GM12892 (cell line): ENCODE measurements at places on chromosomes 2 and 18.

DNA sequence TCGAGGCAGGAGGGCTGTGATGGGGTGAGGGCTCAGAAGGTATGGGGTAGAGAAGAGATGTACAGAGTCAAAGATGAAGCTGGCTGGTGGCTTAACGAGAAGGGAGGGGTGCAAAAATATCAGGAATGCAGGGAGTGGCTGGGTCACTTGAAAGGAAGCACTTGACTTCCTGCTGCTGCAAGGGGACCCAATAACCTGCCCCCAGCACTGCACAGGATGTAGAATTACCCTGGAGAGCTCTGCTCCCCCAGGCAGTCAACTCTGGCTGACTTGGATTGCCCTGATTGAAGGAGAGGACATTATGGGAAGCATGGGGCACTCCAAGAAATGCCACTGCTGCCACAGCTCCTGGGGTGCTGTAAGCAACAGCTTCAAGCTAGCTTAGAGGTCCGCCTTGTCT lies 41.8 kb downstream of the CFAP221 start:
- DNase-seq = no peak

DNA sequence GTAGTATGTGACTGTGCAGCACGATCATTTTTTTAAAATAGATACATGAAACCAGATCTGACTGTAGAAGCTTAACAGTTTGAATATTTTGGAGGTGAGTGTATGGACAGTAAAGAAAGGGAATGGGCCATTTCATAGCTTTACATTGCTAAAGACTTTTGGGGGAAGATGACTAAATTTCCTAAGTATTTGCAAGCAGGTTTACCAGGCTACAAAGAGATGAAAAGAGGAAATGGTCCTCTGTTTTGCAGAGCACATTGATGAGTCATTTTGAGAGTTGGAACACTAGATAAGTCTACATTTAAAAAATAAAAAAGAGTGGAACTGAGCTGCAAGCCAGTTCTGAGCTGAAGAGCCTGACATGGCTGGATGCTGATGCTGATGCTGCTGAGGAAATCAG lies 115.7 kb upstream of the LRATD1 start:
- no peak for DNase-seq

GRCh38 chr2:196131384-196131937 lies 39.9 kb downstream of the STK17B start:
- no peak for DNase-seq

GRCh38 chr2:96291751-96292150 lies 13.6 kb downstream of the SNRNP200 start:
- DNase-seq = no peak

DNA sequence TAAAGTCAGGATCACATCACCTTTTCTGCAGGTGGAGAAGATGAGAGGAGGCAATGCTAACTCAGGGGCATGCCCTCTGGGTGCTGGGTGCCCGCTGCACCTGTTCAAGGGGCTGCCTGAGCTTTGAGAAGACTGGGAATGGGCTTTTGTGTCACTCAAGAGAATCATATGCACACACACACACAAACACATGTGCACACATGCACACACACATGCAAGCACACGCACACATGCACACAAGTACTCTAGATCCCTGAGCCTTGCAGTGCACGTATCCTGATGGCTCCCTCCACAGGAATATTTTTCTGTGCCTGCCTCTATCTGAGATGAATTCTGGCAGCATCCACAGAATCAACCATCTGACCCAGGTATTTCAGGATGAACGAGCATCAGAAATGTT lies 110.0 kb upstream of the TEX51 start:
- DNase-seq = no peak

- DNase-seq = no peak
These were observed 184.2 kb downstream of the ZNF385B start for GRCh38 chr2:179677077-179677688.

DNA sequence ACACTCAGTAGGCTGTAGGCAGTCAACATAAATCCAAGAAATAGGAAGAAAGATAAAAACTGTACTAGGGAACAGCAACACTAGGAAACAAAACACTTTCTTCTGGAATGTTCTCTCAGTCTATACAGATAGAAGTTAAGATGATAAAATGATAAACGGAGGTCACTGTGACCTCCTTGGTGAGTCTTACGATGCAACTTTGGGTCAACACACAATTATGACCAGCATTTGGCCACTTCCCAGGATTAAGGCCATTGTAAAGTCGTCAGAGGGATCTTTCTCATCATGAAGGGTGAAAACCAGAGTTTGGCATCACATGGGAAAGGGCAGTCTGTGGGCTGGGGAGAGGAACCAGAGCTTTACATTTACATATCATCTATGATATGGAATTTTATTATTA lies 33.4 kb downstream of the LAMA3 start:
- DNase-seq = no peak

DNA sequence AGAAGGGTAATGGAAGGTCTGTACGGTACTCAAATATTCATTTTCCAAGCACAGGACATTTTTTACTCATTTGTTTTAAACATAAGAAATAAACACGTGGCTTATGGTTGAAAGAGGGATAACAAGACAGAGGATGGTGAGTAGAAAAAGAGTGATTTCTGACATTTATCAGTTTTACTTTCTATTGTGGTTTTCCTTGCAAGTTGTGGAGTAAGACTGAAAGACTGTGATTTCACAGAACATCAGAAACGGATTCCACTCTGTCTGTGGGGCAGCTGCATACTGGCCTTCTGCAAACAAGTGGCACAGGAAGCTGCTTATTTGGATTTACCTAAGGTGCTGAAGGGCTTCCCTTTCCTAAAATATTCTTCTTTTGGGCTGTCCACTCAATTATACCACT lies 122.2 kb upstream of the ITGB6 start:
- DNase-seq = no peak

DNA sequence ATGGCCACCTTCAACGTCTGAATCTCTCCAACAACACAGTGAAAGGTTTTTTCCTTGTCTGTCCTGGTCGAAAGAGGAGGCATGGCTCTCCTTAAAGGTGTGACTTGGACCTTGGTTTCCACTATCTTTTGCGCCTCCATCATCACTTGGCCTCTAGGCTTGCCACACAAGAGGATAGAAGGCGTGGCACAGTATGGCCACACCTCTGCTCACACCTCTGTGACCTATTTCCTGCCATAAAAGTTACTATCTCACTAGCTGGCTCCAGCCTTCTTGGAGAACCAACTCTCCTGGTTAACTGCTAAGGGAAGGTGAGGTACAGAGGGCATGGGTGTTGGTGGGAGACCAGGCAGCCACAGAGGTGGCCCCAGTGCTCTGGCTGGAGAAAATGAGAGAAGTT lies 165.9 kb downstream of the UXS1 start:
- no peak for DNase-seq

DNA sequence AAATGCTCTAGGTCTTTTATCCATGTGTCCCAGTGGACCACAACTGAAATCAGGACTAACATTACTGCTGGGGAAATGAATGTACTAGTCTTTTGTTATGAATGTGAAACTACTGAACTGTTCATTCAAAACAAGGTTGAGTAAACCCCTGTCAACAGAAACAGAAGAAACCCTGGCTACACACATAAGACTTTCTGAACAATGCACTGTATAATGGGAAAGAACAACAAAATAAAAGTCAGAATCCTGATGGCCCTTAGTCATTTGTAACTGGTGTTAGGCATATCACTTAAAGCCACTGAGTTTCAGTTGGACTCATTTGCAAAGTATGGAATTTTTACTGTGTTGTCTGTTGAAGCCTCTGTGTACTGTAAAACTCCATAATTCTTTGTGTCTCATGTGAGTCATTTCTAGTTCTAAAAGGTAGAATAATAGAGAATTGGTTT lies 77.0 kb upstream of the UBXN4 start:
- no peak for DNase-seq

GRCh38 chr2:150609831-150610582 lies 122.5 kb upstream of the RND3 start:
- no peak for DNase-seq

DNA sequence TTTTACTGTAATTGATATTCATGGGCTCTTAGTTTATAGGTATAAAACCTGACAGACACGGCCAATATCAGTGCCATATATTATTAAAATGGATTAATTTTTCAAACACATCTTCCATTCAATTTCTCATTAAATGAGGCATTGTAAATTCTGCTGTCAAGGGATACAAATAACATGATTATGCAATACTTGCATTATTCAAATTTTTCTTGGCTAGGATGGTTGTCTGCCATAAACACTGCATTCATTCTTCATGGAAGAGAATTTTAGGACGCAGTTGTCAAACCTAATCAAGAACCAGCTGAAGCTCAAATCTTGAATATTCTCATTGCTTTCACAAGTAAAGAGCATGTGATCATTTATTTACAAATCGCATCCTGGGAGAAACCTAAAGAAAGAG lies 255.6 kb downstream of the RDH14 start:
- no peak for DNase-seq

DNA sequence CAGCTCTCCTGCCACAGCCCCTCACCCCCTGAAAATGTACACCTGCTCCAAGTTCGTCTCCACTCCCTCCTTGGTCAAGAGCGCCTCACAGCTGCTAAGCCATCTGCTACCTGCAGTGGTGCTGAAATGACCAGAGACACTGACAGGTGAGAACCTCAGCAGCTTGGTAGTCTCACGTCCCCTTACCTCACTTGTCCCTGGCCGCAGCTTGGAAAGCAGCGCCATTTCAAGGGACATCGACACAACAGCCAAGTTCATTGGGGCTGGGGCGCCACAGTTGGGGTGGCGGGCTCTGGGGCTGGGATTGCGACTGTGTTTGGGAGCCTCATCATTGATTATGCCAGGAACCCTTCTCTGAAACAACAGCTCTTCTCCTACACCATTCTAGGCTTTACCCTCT lies 47.5 kb downstream of the ANKRD44 start:
- DNase-seq = no peak

GRCh38 chr2:197037863-197038398 lies 111.4 kb upstream of the PGAP1 start:
- DNase-seq = no peak

GRCh38 chr2:222355860-222356259 lies 57.1 kb upstream of the PAX3 start:
- no peak for DNase-seq

DNA sequence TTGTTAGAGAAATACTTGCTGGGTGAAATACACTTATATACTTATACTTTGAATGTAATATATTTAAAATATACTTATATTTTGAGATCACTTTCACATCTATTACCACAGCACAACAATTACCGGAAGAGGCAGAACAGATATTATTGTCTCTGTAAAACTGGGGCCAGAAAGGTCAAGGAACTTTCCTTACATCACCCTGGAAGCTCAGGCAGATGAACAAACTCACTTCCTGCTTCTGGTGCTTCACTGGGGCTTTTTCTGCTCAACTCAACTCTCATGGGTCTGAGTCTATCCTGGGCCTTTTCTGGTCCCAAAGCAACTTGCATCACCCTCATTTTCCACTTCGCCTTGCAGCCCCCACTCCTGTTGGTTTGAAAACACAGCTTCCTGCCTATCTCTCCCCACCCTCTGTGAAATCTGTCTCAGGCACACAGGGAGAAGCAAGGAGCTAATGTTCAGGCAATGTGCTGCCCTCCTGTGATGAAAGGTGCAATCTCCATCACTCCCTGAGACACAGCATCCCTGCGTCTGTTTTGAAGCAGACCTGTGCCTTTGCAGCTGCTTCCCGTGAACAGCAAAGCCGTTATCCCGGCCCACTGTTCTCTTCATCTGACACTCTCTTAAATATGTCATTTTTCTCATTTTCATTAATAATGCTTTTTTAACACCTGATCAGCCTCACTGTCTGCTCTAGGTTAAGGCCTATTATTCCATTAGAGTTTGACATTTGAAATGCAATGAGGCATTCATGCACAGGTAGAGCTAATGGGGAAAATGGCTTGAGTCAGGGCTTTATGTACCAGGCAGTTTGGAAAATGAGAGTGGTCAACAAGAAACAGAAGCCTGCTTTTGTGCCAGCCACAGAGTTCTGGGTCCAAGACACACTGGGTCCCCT lies 251.9 kb upstream of the CHAC2 start:
- no peak for DNase-seq

DNA sequence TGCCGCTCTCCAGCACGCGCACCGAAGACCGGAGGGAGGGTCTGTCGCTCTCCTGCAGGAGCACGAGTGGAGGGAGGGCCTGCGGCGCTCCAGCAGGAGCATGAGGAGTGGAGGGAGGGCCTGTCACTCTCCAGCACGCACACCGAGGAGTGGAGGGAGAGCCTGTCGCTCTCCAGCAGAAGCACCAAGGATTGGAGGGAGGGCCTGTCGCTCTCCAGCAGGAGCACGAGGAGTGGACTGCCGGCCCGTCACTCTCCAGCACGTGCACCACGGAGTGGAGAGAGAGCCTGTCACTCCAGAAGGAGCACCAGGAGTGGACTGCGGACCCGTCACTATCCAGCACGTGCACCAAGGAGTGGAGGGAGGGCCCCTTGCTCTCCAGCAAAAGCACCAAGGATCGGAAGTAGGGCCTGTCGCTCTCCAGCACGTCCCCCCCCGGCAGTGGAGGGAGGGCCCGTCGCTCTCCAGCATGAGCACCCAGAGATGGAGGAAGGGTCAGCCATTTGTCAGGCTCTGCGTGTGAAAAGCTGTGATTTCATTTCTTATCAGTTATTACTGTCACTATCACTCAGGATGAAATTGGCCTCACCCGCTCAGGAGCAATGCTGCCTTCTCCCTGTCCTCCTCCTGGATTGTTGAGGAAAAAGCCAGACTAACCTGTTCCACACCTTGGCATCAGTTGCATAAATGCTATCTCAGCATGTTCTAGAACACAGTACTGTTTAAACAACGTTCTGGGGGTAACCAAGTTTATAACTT lies 35.9 kb downstream of the ADI1 start:
- DNase-seq = no peak

GRCh38 chr2:5692561-5693286 lies 540 bp downstream of the SOX11 start:
- DNase-seq = no peak

DNA sequence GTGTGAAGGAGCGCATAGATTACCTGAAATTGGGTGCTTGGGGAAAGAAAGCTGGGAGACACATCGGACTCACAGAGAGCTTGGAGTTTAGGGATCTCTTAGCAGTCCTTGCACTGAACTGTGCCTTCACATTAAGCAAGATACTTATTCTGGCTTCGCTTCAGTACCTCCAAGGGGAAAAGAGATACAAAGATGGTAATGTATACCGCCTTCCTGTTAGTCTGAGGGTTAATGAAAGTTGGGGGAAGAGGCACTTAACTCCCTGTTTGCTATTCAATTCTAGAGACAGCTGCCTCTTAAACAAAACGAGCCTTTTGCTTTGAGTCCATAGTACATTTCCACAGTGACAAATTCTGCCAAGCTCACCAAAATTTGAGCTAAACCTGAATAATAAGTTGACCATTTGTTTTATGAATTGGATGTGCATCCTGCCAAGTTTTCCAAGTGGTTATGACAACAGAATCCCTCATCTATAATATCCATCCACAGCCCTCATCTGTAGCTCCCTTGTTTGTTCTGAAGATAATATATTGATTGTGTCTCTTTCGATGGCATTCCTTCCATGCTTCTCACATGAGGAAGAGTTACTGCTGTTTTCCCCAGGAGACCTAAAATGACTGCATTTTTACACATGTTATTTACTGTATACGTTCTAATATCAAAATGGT lies 287.1 kb upstream of the ATP5MC3 start:
- DNase-seq = no peak

GRCh38 chr2:184654945-184655344 lies 56.6 kb downstream of the ZNF804A start:
- no peak for DNase-seq

GRCh38 chr2:68857202-68857845 lies 13.9 kb downstream of the BMP10 start:
- DNase-seq = no peak
